GM18507 (cell line): ENCODE measurements at places on chromosomes 12 and 14.

- no peak for DNase-seq
These were observed 26.9 kb downstream of the TBX3 start for GRCh38 chr12:114656906-114657596.

DNA sequence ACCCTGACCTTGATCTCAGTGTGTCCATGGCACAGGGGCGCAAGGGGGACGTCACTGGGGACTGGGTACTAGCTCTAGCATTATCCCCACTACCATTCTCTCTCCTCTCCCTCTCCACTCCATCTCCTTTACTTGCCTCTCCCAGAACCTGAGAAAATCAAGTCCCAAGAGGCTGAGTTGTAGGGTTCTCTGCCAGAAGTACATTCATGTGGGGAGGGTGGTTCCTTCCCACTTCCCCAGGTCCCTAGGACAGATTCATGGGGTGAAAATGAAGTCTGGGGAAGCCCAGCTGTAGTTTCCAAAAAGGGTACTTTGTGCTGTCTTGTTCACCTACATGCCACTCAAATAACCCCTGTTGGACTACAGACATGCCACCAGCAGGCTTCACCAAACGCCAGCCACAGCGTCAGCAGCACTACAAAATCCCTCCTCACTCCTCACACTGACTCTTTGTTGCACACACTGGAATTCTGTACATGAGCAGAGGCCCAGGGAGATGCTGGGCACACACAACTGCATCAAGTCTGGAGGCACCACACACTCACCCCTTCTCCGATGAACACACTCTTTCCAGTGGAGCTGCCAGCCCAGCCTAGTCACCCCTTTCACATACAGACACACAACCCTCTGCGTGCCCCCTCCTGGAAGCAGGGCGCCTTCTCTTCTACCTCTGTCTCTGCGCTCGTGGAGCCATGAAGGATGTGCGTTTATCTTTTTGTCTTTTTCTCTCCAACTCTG is 6.9 kb downstream of the RARG start:
- no peak for DNase-seq

DNA sequence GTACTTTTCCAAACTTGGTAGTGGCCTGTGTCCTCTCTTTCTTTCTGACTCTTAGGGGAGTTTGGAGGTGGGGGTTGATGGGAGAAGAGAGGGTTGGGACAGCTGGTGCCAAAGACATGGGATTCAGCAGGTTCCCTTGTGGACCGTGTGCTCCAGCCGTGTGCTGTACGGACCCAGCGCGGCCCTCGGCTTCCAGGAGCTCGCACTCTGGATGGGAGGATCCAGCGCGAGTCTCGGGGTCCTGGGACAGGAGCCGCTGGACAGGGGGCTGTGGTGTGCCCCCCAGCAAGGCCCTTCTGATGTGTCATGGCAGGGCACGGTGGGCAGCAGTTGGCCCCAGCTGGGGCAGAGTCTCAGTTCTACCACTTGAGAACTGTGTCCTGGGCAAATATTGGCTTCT is 45.0 kb upstream of the TSPAN9 start:
- DNase-seq: no peak

GRCh38 chr12:94169966-94170689 is 21.8 kb downstream of the PLXNC1 start:
- DNase-seq: no peak

GRCh38 chr12:69065775-69066174 is 132.8 kb upstream of the CPM start:
- no peak for DNase-seq

- DNase-seq: no peak
These were observed 215.1 kb downstream of the LRRK2 start for GRCh38 chr12:40439771-40440492.

- no peak for DNase-seq
These were observed 51.9 kb downstream of the TESPA1 start for GRCh38 chr12:54932691-54933090.

- no peak for DNase-seq
These were observed 27.3 kb upstream of the CHPT1 start for GRCh38 chr12:101670007-101670671.

GRCh38 chr14:59018460-59018859 is 170.0 kb upstream of the DAAM1 start:
- no peak for DNase-seq

DNA sequence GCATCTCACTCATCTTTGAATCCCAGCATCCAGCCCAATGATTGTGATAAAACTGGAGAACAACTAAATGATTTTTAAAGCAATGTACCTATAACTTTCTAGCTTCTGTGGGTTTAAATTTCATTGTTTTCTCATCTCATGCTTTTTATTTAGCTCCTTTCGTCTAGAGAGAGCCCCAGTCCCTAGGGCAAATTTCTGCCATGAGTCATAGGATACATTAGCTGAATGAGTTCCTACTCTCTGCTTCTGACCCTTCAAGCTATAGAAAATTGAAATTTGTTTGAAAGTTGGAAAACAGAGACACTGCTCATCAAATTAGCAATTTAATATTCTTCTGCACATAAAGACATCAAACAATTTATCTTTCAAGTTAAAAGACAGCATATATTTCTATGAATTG is 113.9 kb downstream of the KIF21A start:
- no peak for DNase-seq

DNA sequence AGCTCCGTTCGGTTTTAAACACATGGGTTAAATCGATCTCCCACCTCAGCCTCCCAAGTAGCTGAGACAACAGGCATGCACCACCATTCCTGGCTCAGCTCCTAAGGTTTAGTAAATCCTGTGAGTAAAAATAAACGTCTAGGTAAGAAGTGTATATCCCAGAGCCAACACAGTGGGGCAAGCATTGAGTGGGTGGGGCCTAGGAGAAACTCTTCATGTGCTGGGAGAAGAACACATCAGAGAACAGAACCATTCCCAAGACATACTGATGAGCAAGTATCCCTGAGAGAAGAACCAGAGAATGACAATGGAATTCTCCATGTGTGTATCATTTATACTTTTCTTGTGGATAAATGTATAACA is 86.3 kb downstream of the SEC23A start:
- DNase-seq: no peak

GRCh38 chr14:23193432-23193831 is 10.0 kb upstream of the SLC7A8 start:
- DNase-seq: no peak

- DNase-seq: no peak
These were observed 44.2 kb upstream of the FOXN3 start for GRCh38 chr14:89461256-89461655.

GRCh38 chr12:9868311-9868801 is 798 bp downstream of the CLEC2B start:
- DNase-seq: no peak

- no peak for DNase-seq
These were observed 24.2 kb upstream of the MMP17 start for GRCh38 chr12:131803961-131804521.

DNA sequence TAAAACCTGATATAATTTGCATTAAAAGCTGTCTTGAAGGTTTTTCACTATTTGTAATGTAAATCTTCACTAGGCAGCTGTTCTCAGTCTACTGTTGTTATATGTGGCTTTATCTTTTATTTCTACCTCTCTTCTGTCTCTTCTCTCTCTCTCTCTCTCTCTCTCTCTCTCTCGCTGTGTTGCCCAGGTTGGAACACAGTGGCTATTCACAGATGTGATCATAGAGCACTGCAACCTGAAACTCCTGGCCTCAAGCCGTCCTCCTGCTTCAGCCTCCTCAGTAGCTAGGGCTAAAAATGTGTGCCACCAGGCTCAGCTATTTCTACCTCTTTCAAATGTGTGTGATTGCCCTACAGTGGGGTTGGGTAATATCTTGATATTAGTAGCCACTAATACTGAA is 21.1 kb downstream of the FUT8 start:
- no peak for DNase-seq

- DNase-seq: no peak
These were observed 32.0 kb downstream of the RFLNA start for GRCh38 chr12:124326871-124327270.

DNA sequence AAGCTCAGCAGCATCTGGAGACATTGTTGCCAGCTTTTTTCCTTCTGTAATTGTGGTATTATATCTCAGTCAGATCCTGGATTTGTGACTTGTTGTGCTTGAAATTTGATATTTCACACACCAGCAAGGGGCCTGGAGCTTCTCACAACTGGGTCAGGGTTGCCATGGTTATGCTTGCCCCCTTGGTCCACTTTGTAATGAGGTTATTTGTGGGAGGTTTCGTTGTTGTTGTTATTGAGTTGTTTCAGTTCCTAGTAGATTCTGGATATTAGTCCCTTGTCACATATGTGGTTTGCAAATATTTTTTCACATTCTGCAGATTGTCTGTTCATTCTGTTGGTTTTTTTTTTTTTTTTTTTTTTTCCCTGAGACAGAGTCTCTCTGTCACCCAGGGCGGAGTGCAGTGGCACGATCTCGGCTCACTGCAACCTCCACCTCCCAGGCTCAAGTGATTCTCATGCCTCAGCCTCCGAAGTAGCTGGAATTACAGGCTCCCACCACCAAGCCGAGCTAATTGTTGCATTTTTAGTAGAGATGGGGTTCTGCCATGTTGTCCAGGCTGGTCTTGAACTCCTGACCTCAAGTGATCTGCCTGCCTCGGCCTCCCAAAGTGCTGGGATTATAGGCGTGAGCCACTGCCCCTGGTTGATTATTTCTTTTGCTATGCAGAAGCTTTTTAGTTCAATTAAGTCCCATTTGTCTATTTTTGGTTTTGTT is 80.6 kb upstream of the ETV6 start:
- no peak for DNase-seq

GRCh38 chr12:49972129-49972528 is 618 bp upstream of the AQP6 start:
- no peak for DNase-seq

DNA sequence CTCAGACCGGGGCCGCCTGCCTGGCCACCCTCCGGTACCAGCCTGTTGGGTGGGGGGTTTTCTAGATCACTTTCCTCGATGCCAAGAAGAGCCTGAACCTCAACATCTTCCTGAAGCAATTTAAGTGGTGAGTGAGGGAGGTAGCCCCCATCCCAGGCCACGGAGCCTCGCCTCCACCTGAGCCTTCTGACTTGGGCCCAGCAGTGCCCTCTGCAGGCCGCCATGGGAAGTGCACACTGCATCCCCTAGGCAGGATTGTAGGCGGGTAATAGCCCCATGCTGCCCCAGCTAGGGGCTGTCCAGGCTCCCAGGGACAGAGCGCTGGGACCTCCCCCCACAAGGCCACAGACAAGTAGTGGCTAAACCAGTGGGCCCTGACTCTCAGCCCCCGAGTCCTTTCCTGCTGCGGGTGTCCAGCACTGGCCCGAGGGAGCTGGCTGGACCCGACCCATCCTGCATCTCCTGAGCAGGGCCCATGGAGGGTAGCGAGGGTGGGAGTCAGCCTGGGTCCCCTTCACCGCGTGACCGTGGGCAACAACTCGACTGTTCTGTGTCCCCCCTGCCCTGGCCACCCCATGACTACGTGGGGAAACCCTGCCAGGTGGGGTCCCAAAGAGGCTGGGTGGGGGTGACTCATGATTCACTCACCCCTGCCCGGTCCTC is 15.3 kb upstream of the ADSS1 start:
- DNase-seq: peak; percentile 90

- DNase-seq: no peak
These were observed 125.2 kb downstream of the ALX1 start for GRCh38 chr12:85405262-85405661.

GRCh38 chr12:31773867-31774266 is 45.0 kb upstream of the AMN1 start:
- peak; percentile 23 for DNase-seq

GRCh38 chr14:39265806-39266524 is 32.2 kb downstream of the MIA2 start:
- no peak for DNase-seq

GRCh38 chr12:58481811-58482210 is 438.5 kb downstream of the LRIG3 start:
- DNase-seq: no peak

DNA sequence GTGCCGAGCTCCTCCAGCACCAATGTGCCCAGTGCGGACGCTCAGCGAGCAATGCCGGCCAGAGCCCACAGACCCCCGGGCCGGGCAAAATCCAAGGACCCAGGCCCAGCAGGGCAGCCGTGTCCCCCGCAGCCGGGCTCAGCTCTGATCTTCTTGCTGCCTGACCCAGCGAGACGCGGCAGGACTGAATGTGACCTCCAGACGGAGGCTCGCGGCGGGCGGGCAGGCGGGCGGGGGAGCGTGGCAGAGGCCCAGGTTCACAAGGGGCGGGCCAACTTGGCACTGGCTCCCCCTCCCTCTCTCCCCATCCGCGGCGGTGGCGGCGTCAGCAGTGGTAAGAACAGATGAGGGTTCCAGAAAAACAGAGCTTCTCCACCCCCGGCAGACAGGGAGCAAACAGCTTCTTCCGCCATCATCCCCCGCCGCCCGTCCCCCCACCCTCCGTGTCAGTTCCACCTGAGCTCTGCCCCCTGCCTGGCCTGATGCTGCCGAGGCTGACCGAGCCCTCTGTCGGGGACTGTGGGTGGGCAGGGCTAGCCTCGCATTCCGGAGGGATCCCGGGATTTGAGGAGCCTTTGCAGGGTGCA is 94.3 kb downstream of the RFLNA start:
- no peak for DNase-seq

GRCh38 chr12:93827669-93828068 is 150.5 kb downstream of the CRADD start:
- DNase-seq: no peak

GRCh38 chr12:19021646-19022045 is 107.9 kb upstream of the PLEKHA5 start:
- no peak for DNase-seq

DNA sequence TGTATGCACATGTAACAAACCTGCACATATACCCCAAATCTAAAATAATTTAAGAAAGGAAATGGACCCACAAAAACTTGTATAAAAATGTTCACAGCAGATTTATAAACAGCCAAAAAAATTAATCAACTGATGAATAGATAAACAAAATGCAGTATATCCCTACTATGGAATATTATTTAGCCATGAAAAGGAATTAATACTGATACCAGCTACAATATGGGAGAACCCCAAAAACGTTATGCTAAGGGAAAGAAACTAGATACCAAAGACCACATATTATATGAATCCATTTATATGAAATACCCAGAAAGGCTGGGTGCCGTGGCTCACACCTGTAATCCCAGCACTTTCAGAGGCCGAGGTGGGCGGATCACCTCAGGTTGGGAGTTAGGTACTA is 20.9 kb downstream of the DUSP16 start:
- no peak for DNase-seq

DNA sequence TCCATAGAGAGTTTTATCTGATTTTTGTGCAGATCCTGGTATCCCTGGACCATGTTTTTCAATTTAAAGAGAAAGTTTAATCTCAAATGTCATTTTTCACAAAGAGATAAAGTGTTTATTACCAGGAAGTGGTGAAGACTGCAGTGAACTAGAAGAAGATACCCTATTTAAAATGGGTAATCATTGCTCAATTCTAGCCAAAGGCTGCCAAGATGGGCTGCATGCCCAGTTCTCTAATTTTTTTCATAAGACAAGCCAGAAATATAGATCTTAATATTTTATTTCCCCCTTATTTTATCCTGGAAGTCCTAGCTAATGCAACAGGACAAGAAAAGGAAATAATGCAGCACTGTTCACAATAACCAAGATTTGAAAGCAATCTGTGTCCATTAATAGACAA is 343.5 kb downstream of the PCNX1 start:
- DNase-seq: no peak
